ENCODE measurements at places on chromosomes 4 and X. TPM values are rescaled to one million over a fixed set of nuclear protein-coding genes. Genes with fewer than 3 reads are reported as not detected.

DNA sequence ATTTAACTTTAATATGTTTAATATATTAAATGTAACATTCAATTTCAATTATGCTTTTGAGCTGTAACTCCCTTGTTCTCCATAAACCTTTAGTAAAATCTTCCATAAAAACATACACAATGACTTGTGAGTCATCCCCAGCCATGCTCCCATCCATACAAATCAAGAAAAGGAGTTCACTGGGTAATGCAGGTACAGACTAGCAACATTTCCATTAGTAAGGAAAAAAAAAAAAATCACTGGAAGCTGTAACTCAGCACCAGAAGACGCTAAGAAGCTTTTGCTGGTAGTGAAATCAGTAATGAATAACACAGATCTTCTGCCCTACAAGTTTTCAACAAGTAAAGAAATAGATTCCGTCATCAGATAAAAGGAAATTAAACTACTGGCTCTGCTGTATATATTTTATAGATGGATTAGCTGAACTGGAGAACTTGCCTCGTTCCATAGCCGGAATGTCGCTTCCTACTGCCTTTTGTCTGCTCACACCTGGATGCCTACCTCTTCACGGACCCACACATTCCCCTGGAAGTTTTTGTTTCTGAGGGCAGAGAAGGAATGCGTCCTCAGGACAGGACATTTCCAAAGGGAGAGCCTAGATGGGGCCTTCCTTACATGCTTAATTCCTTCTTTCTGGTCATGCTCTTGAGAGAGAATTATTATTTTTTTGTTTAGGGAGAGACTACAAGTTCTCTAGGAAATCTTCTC is 298.4 kb upstream of the ANKRD50 start:
- DNase-seq = no peak

DNA sequence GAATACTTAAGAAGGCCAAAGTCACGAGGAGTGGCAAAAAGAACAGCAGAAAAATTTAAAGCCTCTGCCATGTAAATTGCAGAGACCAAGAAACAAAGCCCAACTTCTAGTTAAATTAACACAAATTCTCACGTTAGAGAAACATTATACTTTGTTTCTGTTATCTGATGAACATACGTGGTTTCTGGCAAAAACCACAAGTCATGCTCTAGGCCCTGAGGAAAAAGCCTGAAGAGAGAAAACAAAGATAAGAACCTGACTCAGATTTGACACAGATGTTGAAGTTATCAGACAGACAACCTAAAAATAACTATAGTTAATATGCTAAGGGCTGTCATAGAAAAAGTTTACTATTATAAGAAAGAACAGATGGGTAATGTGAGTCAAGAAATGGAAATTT is 149.1 kb upstream of the PCDH10 start:
- DNase-seq = no peak

GPRIN3 gene
- polyA plus RNA-seq = 0.16 TPM

GRCh38 chr4:150087006-150087405 is 8.8 kb downstream of the DCLK2 start:
- no peak for DNase-seq

GRCh38 chr4:128796934-128797333 is 12.6 kb upstream of the JADE1 start:
- DNase-seq = no peak

Measured in H1 (cell line).